ENCODE measurements at places on chromosomes 13 and 19. TPM values are rescaled to one million over a fixed set of nuclear protein-coding genes. Genes with fewer than 3 reads are reported as not detected.

The KLK1 gene
- not detected for polyA plus RNA-seq

- DNase-seq: no peak
Observed at GRCh38 chr13:77353995-77354394, 27.1 kb upstream of the MYCBP2 start.

DNA sequence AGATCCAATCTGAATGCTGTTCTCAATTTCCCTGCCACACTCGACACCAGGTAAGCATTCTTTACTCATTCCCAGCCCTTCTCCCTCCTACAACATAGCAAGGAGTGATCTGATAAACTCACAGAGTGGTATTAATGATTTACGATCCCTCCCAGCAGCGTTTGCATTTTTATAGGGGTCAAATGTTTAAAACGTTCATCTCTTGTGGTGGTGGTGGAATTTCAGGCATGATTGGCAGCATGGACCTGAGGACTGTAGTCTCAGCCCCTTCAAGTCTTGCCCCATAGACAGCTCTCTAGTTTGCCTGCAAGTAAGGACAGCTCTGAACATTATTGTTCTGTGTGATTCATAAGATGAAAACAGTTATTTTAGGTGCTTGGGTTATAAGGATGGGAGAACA is 565.7 kb downstream of the EFNB2 start:
- DNase-seq: no peak

- peak; percentile 85 for DNase-seq
Observed at GRCh38 chr19:55088543-55089341, 13.1 kb downstream of the EPS8L1 start.

DNA sequence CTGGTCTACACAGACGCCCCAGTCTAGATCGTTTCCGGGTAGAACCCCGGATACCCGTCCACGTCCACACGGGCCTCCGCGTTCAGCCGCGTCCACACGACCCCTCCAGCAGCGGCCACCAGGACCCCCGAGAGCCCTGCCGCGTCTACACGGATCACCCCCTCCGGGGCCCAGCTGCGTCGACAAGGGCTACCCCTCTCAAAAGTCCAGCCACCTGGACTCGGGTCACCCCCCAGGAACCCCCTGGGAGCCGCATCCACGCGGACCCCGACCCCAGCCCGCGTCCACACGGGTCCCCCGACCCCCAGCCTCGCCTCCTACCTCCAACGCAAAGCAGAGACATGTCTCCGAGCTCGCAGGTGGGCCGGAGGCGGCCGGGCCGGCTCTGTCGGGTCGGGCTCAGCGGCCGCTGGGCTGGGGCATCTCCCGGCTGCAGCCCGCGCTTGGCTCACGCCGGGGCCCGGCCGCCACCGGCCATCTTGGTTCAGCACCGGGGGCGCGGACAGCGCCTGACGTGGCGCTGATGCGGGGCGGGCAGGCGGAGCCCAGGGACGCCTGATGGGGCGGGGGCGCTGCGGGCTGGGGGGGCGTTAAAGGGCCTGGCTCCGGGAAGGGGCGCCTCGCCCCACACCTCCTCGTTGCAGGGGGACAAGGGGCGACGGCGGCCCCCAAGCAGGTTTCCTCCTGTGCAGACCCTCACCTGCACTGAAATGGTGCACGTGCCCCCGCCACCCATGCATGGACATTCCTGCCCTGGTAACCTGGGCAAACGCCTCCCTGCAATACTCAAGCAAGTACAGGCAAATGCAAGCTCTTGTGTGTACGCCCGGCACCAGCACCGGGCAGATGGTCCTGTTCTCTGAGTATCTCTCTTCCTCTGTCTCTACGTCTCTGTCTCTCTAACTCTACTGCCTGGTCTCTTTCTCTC is at the start of gene UNC13A:
Gene UNC13A (minus strand): TSS at position 498 of the 928 bp plus-strand sequence. CDS start 155 bp downstream, at position 343.
- DNase-seq: peak; percentile 62

- no peak for DNase-seq
Observed at GRCh38 chr19:5995606-5996005, 17.7 kb upstream of the RANBP3 start.

GRCh38 chr13:107289540-107289939 is 721.6 kb upstream of the ARGLU1 start:
- no peak for DNase-seq
